Hepatocyte (in vitro differentiated cells): ENCODE measurements at places on chromosomes 2 and 18.

DNA sequence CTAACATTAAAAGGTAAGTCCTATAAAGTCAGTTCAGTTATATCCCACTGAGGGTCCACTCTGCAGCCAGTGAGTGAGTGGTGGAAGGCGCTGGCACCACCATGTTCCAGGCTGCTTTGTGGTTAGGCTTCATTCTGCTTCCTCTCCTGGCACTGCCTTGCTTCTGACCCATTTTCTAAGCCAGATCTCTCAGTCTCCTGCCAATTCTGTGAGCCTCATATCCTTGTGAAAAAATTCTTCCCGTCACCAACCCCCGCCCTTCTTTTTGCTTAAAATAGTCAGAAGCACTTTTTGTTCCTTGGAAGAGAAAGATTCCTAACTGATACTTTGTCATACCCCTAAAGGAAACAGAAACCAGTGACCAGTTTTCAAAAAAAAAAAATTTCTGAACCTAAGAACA lies 139.8 kb upstream of the NCK2 start:
- no peaks in the 10 kb centered on the region for H3K36me3 ChIP-seq
- no peaks in the 10 kb centered on the region for H3K4me1 ChIP-seq
- no peaks in the 10 kb centered on the region for H3K27me3 ChIP-seq

- H3K4me3 ChIP-seq = no peak overlapping the region
- H3K36me3 ChIP-seq = no peaks in the 10 kb centered on the region
- peaks cover 5% of the 10 kb centered on the region for H3K4me1 ChIP-seq
- peaks cover 28% of the 10 kb centered on the region for H3K27me3 ChIP-seq
- DNase-seq = peak; percentile 69
- H3K27ac ChIP-seq = no peak overlapping the region
Observed at GRCh38 chr2:197803033-197803444, 1.4 kb upstream of the PLCL1 start.

DNA sequence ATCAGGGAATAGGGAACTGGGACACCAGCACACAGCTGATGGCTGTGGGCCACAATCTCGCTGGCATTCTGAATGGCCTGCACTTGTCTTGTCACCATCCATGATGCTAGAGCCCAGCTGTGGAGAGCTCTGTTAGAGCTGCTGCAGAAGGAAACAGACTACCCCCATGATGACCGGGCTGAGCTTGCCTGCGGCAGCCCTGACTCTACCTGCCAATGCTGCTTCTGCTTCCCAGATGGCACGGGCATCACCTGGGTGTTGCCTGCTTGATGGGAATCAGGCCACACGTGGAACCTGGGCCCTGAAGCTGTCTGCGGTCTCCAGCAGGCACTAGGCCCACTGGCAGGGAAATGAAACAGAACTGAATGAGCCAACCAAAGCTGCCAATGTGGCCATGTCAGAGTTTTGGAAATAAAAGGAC lies 11.2 kb upstream of the DAW1 start:
- DNase-seq = no peak
- no peak overlapping the region for H3K4me3 ChIP-seq
- no peaks in the 10 kb centered on the region for H3K36me3 ChIP-seq
- peaks cover 13% of the 10 kb centered on the region for H3K4me1 ChIP-seq
- peak overlapping the region; percentile 63 for H3K27ac ChIP-seq
- no peaks in the 10 kb centered on the region for H3K27me3 ChIP-seq

DNA sequence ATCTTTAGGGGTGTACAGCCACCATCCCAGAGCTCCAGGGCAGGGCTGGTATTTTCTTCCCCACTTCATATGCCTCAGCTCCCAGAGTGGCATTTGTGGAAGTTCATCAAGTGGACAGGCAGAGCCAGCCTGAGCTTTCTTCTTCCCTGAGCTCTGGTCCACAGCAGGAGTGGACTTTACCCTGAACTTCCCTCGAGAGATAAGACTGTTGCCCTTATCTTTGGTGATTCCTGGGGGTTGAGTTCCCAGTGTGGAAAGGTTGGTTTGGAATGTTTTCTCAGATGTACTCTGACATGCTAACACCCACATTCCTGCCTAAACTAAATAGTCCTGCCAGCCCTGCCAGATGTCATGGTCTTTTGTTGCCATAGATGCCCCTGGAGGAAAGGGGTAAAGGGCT lies 62.0 kb upstream of the LGALSL start:
- no peak overlapping the region for H3K4me3 ChIP-seq
- H3K27me3 ChIP-seq = no peaks in the 10 kb centered on the region
- no peak for DNase-seq

DNA sequence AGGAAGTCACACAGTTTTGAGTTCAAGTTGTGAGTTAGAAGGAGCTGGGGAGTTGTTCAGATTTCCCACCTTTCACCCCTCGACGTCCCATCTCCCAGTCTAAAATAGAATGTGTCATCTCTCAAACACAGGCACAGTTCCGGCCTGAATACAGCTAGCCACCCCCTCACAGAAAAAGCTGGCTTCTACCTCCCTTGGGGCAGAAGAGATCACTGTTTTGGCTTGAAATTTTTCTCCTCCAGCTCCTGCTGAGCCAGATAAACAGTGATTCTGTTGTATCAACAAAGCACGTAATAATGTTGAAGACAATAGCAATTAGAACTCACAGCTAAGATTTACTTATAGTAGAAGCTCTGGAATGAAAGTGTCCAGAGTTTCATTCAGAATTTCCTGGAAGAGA lies 74.7 kb downstream of the KIAA2012 start:
- peaks cover 11% of the 10 kb centered on the region for H3K4me1 ChIP-seq
- H3K36me3 ChIP-seq = no peaks in the 10 kb centered on the region
- no peaks in the 10 kb centered on the region for H3K27me3 ChIP-seq
- no peak for DNase-seq
- H3K27ac ChIP-seq = no peak overlapping the region

- DNase-seq = no peak
- no peaks in the 10 kb centered on the region for H3K27me3 ChIP-seq
- no peak overlapping the region for H3K27ac ChIP-seq
- no peak overlapping the region for H3K4me3 ChIP-seq
- H3K4me1 ChIP-seq = no peaks in the 10 kb centered on the region
Observed at GRCh38 chr2:13508671-13509070, 791.9 kb downstream of the TRIB2 start.
